ENCODE measurements at places on chromosomes 6 and 20.
A peak's percentile ranks its signal among the peaks of the same experiment; 100 is the strongest.

GRCh38 chr6:73050706-73051105 is 174.6 kb downstream of the KHDC1L start:
- DNase-seq: no peak

DNA sequence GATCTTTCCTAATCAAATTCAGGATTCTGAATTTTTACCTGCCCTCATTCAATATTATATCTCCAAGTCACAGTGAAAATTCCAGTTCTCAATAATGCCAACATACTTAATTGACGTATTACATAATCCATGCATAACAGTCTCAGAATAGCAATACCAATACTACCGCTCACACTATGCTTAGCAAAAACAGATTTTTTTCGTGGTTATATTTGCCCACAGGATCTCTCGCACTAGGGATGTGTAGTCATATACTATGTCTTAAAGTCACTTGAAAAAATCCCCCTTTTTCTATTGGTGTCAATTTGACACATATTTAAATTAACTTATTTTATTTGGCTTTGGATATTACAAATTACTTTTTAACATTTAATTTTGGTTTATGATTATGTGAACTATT is 323.1 kb upstream of the SLC35B3 start:
- DNase-seq: no peak

DNA sequence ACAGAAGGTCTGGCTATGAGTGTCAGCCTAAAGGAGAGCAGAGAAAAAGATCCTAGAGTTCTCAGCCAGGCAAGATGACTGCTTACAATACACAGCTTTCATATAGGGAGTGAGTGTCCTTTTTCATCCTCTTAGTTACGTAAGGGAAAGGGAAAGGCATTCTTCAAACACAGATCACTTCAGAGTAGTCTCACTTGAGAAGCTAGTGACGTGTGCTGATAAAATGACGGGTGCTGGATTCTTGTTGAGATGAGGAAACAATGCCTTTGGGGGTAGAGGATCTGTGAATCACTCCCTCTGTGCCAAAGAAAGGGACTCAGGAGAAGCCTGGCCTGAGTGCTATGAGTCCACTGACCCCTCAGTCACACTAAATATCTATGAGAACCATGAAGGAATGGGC is 117.3 kb downstream of the QRSL1 start:
- peak; percentile 75 for DNase-seq

DNA sequence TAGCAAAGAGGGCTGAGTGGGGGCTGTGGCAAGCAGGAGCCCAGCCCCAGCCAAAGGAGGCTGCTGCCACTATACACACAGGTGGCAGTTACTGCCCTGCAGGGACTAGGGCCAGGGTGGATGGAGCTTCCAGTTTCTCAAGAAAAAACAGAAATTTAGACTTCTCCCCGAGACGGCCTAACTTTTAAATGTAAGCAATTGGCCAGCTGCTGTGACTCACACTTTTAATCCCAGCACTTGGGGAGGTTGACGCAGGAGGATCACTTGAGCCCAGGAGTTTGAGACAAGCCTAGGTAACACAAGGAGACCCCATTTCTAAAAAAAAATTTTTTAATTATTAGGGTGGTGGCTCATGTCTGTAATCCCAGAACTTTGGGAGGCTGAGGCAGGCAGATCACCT is 98.2 kb upstream of the NFATC2 start:
- DNase-seq: no peak

DNA sequence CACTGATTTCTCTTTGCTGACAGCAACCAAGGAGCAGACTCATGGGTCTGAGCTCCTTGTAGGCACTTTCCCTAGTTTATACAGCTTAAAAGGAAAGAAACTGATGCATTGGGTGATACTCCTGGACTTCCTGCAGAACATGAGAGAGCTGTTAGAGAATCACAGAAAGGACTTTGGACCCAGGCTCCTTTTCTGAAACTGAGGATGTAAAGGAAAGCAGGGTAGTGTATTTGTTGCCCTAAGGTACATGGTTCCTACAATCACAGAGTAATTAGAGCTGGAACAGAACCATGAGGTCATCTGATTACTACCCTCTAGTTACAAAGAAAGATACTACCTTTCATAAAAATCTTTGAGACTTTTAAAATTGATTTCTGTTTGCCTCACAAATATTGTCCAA is 477.1 kb upstream of the SPTLC3 start:
- DNase-seq: no peak

DNA sequence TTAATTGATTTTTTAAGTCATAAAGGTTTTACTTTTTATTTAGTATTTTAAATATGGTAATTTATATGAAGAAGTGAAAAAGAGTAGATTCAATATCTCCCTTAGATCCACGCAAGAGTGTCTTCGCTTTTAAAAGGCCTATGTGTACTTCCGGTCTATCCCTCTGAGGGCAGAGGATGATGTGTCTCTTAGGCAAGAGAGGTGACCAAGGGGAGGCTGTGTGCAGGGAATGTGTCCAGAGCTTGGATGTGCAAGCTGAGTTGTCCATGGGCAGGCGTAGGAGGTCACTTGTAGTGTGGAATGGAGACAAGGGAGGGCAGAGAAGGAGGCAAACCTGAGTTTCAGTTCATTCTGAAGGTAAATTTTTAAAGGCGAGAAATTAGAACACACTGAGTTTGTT is 113.9 kb downstream of the CRYBG1 start:
- DNase-seq: no peak

DNA sequence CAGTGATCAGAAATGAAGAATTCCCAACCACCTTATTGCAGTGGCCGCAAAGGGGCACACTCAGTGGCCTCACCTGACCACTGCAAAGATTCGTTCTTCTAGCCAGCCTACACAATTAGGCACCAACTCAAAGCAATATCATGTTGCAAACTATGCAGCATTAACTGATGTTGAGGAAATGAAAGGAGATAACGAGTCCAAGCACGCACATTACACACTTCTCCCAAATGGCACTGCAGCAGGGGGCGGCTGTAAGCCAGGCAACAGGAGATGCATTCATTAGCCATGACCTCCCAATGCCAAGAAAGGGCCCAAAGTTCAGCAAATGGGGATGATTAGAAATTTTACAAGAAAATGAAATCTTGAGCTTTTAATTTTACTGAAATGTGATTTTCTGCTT is 39.3 kb downstream of the ATXN1 start:
- no peak for DNase-seq

DNA sequence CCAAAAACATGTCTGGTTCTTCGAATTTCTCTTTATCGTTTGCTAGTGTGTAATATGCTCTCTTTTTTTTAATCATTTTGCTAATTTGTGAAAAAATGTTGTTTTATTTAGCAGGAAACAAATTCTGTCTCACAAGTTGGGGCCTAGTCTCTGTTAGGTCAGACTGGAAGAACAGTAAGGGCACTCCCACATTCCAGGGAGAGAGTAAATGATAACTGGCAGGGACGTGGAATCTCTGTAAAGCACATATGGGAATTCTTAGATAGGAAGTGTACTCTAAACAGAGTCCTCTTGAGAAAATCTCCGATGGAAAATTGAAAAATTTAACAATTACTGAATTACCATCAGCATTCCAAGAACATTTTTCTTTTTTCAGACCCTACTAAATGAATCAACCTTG is 16.4 kb upstream of the CCDC28A start:
- DNase-seq: no peak

DNA sequence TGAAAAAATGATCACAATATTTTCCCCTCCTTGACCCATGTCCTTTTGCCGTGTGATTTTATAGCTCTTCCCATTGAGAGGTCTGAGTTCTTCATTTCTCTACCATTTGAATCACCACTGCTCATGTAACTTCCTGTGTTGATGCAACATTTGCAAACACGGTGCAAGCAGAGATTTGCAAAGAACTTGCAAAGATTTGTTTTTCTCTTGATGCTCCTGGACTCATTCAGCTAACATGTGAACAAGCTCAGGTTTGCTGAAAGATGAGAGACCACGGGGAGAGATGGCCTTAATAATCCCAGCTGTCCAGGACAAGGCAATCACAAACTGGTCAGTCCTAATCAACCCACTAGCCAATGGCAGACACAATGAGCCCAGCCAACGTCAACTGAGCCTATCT is 8.6 kb downstream of the VNN2 start:
- DNase-seq: no peak

DNA sequence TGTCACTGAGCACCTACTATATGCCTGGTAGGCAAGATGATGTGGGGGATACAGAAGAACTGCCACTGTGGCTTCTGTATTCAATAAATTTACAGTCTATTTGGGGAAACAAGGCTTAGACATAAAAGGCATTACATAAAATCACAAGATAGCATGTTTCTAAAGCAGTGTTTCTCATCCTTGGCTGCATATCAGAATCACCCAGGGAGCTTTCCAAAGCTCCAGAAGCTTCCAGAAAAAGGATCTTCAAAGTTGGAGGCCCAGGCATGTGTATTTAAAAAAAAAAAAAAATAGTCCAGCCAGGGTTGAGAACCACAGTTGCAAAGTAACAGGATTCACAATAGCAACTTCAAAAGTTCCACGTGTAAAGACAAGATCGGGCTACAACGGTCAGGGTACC is 112.4 kb upstream of the SPACA1 start:
- DNase-seq: no peak

- DNase-seq: no peak
Measured at GRCh38 chr6:170485159-170485558, 67.9 kb downstream of the PSMB1 start.

GRCh38 chr6:154367839-154368695 is 11.5 kb upstream of the IPCEF1 start:
- DNase-seq: no peak

DNA sequence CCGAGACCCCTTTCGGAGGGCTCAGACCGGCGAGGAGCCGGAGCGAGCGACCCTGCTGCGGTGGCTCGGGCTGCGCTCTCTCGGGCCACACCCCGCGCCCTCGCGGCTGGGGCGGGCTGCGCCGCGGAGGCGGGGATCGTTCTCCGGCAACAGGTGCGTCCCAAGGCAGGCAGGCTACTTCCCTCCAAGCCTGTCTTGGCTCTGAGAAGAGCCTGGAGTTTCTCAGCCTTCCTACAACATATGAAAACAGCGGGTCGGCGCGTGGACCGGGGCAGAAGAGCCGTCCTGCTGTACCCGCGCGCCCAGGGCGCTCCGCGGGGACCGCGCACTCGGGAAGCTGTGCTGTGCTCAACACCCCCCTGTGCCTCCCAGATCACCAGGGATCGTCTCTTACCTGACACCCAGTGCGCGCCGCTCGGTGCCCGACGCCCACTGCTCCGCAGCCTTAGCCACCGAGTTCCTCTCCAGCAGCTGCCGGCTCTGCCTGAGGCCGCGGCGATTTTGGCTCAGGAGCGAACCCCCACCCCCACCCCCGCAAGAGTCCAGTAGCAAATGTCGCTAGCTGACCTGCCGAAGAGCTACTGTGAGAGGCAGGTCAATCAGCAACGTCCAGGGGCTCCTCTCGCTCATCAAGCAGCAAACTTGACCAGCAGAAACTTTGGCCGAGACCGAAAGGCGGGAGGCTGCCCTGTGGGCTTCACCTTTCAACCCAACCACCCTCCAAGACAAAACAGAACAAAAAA is 3.7 kb upstream of the OLIG3 start:
- DNase-seq: no peak

- DNase-seq: no peak
Measured at GRCh38 chr6:1988843-1989242, 256.6 kb downstream of the GMDS start.

DNA sequence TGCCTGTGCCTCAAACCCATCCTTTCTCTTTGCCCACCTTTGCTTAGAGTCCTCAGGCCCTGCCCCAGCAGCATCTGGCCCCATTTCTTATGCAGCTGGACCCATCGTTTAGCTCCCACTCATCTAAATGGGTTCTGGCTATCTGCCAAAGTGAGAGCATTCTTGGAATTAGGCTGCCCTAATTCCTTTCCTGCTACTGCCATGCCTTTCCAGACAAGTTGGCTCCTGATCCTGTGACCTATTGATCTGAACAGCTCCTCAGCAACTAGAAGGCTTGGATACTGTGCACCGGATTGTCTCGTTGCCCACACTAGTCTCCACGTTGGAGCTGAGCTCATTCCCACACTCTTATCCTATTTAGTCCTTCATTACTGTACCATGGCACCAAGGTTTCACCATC is 22.9 kb downstream of the DZANK1 start:
- no peak for DNase-seq

DNA sequence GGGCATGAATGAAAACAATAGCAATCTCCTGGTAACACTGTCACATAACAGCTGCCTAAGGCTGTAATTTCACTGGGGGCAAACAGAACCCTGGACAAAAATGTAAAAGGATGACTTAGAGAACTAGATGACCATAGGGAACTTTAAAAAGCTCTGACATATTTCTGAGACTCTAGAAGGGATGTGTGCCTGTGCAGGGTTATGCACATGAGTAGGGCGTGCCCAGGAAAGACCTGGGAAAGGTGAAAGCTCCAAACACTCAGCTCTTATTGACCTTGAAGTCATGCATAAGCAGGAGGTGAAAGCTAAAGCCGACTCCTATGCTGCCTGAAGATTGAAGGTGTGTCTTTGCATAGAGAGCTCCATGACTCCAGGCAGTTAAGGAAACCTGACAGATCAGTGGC is 118.4 kb upstream of the BTBD3 start:
- no peak for DNase-seq

DNA sequence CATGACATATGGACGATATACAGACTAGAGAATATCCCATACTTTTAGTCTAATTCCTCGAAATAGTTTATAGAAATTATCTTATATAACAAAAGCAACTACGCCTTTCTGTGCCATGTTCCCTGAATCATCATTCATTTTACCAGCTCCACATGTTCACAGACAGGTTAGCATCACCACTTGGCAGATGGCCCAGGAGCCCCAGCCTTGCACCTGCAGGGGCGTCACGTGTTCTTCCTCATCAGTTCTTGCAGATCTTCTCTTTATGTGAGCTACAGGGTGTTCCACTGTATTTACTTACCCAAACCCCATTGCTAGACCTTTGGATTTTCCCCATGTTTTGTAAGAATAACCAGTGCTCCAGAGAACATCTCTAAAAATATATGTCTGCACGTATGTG is 12.6 kb upstream of the BNIP5 start:
- no peak for DNase-seq

- DNase-seq: no peak
Measured at GRCh38 chr20:15596220-15596890, 976.9 kb downstream of the KIF16B start.

DNA sequence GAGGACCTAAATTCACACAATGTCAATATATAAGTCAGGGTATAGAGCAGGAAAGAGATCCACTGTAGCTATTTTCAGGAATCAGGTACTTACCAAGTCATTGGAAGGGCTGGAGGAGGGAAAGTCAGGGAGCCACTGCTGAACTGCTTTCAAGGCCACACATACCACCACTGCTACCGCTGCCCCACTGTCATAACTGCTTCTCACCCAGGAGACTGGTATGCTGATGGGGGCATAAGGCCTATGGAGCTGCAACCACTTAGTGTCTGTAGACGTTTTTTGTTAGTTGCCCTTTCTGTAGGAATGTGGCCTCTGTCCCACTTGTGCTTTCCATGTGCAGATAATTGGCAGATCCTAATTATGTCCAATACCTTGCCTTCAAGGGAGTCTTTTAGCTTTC is 5.4 kb downstream of the SMAP1 start:
- DNase-seq: no peak

- DNase-seq: no peak
Measured at GRCh38 chr6:45423824-45424450, 46.2 kb upstream of the SUPT3H start.
